ENCODE measurements at places on chromosomes 11 and 22.

- no peak for DNase-seq
Observed at GRCh38 chr11:97259434-97259833, 869.6 kb downstream of the JRKL start.

DNA sequence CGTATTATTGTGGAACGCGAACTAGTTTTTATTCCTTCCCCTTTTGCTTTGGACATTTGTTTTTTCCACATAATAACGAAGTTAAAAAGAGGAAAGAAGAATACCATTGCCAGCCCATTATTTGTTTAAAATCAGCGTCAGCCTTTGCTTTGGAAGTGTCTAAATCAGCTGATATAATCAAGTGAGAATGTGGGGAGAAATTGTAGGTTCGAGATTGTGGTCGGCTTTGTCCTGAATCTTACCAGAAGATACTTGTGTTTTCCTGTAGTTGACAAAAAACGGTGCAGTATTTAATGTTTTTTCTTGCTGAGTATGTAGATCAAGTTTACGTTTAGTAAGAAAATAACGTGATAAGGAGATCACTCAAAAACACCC, 935 bp downstream of the ZNF143 start:
- no peak for DNase-seq

DNA sequence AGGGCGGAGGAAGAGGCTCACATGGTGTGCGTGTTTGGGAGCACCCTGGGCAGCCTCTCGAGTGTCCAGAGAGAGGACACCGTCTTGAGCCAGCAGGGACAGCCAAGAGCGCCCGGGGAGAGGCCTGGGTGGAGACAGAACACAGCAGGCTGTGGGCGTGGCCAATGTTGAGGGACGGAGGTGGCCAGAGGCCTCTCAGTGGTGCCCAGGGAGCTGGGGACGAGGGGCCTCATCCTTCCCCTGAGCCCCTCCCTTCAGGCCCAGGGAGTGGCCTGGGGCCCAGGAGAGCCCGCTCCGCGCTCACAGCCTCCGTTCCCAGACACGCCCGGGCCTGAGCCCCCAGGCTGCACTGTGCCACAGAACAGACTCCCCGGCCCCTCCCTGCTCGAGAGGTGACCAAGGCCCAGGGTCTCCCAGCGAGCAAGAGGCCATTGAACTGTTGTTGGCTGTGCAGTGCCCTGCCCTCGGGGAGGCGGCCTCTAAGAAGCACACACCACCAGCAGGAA, 48.4 kb downstream of the CDKN1C start:
- DNase-seq: no peak

DNA sequence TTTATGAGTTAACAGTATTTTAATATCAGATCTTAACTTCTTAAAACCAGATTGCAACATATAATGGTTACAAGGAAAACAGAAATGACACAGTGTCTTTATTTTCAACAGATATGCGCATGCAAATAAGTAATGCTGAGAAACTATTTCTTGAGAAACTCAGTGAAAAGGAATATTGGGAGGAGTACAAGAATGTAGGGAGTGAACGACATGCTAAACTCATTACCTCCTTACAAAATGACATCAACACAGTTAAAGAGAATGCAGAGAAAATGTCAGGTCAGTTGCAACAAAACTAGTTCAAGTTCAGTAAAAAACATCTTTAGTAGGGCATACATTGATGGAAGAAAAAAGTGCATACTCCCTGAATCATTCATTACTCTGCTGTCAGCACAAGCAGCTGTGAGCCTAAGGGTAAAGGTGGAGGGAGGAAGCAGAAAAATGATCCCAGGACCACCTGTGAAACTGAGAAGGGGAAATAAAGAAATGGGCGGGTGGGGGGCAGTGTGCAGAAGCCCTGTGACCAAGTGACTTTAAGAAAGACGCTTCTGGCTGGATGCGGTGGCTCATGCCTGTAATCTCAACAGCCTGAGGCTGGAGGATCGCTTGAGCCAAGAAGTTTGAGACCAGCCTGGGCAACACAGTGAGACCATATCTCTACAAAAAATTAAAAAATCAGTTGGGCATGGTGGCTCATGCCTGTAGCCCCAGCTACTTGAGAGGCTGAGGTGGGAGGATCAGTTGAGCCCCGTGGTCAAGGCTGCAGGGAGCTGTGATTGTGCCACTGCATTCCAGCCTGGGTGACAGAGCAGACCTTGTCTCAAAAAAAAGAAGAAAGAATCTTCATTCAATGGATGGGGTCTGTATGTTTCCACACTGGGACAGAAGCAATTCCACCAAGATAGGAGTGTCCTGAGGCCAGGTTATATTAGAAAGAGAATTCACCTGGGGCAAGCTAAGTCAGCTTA, 31.2 kb downstream of the CCDC83 start:
- no peak for DNase-seq

- DNase-seq: no peak
Observed at GRCh38 chr22:21010426-21011113, 4.4 kb upstream of the P2RX6 start.

DNA sequence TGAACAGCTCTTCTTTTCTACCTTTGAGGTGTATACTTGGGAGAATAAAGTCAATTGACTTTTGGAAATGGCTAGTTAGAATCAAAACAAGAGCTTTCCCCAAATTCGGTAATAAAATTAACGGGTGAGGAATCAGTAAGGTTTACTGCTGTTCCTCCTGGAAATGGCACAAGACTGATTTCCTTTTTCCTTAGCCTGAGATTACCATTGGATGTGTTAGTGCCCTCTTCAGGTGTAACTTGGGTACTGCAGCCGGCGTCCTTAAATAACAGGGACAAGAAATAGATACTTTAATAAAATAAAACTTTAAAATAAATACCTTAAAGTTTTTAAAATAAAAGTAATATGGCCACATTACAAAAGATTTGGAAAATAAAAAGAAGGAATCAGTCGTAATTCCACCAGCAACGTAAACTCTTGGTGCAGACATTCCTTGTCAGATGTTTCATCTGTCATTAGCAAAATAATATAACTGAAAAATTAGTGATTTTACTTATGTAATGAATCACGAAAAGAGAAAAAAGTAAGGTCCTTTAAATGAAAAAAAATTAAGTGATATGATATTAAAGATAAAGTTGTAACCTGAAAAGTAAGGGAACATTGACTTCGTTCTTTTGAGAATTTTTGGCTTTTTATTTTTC, 29.7 kb downstream of the ZFTA start:
- DNase-seq: peak; percentile 27

DNA sequence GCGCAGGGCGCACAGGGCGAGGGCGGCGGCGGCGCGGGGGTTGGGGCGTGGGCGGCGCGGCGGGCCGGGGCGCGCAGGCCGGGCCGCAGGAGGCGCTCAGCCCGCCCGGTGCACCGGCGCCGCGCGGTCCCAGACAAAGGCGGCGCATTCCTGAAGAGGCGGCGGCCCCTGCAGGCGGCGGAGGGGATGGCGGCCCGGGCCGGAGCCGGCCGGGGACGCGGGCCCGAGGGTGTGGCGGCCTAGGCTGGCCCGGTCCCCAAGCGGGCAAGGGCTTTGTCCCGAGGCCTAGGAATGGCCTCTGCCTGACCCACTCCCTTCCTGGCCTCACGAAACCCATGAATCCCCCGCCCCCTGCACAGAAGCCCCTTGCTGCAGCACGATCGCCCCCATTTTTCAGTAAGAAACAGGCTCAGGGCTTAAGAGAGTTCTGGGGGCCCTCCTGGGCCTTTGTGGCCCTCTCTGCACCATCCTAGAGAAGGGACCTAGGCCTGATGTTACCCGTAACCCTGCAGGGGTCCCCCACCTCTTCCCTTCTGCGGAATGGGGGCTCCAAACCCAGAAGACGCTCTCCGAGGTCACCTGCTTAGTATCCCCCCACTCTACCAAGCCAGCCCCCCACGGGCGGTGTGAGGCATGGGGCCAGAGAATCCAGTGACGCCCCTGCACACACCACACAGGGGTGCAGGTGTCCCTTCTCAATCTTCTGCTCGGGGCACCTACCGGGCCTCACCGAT, at the start of gene RTN4R:
Gene RTN4R, minus strand, starts transcription at position 40 of the 734 bp plus-strand sequence. CDS start 226 bp downstream, outside the sequence.
- peak; percentile 18 for DNase-seq

GRCh38 chr11:106021181-106021966, 666 bp downstream of the MSANTD4 start:
- no peak for DNase-seq

GRCh38 chr11:44632466-44633123, 67.1 kb downstream of the CD82 start:
- no peak for DNase-seq

DNA sequence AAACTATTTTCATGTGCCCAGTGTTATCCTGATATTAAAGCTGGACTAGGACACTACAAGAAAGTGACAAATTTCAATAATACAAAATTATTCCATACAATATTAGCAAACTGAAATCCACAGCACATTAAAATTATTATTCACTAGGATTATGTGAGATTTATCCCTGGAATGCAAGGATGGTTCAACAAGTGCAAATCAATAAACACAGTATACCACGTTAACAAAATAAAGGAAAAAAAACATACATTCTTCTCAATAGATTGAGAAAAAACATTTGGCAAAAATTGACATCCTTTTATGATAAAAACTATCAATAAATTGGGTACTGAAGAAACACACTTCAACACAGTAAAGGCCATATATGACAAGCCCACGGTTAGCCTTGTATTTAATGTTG, 1758.2 kb upstream of the RAG2 start:
- DNase-seq: no peak

GRCh38 chr11:124481365-124482323, 36.1 kb upstream of the OR8B8 start:
- DNase-seq: no peak

All from stimulated activated CD8-positive, alpha-beta memory T cell treated with anti-CD3 and anti-CD28 coated beads, Interleukin-15, amount 100 ng/mL, for 48 hours (primary cell).